ENCODE measurements at places on chromosomes 12 and 14.

DNA sequence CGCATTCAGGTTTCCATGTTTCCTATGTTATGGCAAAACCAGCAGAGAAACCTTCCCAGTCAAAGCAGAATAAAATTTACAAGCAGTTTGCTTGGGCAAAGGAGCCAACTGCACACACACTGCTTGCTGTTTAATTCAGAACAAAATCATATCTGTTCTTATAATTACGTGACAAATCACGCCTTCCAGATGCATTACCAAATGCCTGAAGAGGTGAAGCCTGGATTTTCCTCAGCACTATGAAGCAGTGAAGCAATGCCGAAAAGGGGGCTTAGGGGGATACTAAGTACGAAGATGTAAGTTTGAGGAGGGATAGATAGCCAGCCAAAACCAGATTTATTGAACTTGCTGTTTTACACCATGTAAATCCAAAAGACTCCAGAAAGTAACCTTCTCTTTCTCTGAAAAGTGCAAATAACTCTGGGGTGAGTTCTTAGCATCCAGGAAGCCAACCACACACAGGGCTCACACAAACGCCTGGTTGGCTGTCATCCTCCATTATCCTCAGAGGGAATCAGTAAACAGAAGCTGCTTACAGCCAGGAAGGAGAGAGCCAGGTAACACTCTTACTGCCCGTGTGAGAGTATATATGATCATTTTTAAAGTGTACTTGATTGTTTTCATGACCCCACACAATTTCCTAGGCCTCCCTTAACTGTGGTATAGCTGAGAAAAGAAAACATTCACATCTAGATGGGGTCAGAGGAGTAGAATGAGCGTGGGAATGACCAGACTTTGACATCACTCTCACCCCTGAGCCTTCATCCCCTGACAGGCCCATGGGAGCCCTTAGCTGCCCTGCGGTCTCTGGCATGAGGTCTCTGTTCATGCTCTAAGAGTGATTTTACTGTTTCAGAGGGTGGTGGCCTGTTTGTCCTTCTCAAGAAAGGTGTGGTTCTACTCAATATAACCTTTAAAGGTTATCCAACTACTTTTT is 442.5 kb downstream of the EGLN3 start:
- DNase-seq: no peak

GRCh38 chr14:57314396-57315089 is 45.8 kb downstream of the AP5M1 start:
- DNase-seq: no peak

- DNase-seq: no peak
These were observed at the start of gene VSIG10 for GRCh38 chr12:118103601-118104382. Gene VSIG10, minus strand, starts transcription at chr12:118104011. Its CDS starts 340 bp downstream, at chr12:118103671.

DNA sequence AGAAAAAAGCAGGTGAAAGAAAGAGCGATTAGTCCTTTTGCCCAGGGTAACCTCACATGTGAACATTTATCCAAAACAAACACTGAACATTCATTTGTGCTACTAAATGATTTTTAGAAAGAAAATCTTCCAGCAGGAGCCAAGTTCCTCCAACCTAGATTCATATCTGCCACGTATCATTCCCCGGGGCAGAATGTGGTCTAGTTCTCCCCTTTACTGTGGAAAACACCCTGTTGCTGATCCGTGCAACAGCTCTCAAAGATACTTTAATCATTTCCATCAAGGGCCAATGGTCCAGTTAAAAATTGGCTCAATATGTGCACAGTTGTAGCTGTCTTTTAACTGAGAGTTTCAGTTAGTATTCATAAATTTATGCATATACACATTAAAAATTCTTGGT is 479.1 kb downstream of the ATP23 start:
- DNase-seq: no peak

DNA sequence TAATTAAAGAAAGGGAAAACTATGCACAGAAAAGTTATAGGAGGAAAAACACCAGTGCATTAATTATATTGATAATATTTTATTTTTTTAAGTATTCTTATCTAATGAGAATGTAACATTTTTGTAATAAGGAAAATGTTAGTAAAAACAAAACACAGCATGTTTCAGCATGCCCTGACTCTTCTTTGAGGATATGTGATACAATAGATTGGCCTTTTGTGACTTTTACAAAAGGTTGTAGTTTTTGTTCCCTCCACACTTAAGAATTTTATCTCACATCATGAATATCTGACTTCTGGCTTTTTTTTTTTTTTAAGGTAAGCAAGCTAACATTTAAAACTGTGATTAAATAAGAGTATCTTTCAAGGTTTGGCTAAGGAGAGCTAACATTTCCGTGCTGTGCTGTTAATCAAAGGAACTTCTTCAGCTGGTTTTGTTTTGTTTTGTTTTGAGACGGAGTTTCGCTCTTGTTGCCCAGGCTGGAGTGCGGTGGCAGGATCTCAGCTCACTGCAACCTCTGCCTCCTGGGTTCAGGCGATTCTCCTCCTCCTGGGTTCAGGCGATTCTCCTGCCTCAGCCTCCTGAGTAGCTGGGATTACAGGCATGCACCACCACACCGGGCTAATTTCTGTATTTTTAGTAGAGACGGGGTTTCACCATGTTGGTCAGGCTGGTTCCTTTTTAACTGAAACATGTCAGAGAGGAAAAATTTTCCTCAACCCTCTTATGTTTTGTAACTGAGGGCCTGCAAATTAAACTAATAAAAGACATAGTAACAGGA is 30.8 kb upstream of the RESF1 start:
- no peak for DNase-seq

- no peak for DNase-seq
These were observed 46.3 kb downstream of the PTPRQ start for GRCh38 chr12:80490329-80490728.

GRCh38 chr12:45174595-45174994 is 41.3 kb upstream of the ANO6 start:
- DNase-seq: no peak

DNA sequence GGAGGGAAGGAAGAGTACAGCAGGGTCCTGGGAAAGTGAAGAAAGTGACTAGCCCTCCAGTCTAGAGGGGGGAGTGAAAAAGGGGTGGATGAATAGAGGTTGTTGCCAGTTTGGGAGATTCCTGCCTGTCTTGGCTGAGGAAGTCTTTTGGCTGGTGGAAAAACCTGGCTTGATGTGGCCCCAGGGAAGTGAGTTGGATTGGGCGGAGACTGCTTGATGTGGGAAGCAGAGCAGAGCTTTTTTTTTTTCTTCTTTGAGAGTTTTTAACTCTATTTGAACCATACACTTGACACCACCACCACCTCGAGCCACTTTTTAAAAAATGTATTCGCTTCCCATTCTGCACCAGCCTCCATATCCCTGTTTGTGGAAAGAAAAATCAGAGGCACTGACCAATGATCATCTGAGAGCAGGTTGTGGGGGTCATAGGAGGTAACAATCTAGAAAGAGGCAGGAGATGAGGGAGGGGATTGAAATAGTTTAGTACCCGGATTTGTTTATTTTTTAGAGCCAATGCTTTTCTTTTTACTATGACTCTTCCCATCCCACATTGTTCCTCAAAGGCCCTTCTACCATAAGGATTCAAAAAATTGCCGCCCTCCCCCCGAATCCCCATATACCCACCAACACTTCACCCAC is 690 bp upstream of the DTX3 start:
- DNase-seq: no peak

GRCh38 chr12:3961591-3961990 is 88.4 kb upstream of the PARP11 start:
- no peak for DNase-seq

GRCh38 chr12:46516933-46517578 is 144.5 kb upstream of the SLC38A2 start:
- DNase-seq: no peak

DNA sequence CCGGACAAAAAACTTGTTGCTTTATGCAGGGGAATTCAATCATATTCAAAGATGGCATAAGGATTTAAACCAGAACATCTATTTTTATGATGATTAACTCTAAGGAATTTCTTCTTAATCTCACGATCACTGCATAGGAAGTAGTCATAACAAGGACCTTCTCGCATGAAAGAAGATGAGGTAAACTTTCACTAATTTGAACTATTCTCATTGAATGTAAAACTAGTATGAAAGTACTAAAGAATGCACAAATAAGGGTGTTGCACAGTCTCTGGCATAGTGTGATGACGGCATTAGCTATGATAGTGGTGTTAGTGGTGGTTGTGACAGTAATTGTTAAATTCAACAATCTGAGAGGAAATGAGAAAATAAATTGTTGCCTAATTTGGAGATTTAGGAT is 280.0 kb downstream of the SLC6A15 start:
- no peak for DNase-seq

- no peak for DNase-seq
These were observed 80.6 kb upstream of the DAAM1 start for GRCh38 chr14:59107819-59108218.

DNA sequence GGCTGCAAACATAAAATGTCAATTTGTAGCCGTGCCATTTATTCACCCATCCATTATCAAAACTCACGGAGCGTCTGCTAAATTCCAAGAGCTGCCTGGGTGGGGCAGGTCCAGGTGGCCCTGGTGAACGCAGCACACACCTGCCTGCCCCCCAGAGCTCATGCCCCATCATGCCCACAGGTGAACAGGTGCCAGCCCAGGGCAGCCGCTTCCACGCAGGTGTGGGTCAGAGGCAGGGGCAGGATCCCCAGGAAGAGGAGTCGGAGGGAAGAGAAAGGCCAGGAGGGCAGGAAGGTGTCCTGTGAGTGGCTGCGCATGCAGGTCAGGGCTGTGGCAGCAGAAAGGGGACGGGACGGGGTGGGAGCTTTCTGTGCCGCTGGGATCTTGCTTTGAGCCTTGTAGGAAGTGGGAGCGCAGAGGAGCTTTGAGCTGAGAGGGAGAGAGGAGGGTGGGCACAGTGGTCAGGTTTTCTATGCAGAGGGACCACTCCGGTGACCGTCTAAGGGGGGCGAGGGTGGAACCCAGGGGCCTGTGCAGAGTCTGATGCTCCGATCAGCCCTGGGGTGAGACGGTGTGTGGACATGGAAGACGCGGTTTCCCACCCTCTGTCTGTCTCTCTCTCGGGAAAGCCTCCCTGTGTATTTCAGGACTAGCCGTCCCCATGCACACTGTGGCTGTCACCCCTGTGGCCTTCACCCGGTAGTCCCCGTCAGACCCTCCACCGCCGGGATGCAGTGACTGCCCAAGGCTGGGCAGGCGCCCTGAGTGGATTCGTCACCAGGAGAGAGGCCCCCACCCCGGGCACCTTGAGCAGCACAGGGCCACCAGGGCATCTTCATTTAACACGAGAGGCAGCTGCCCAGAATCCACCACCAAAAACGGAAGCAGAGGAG is 26.7 kb downstream of the GALNT9 start:
- DNase-seq: no peak

GRCh38 chr12:54561164-54561563 is 11.8 kb downstream of the PDE1B start:
- no peak for DNase-seq

GRCh38 chr12:47078733-47079467 is 521 bp upstream of the PCED1B start:
- peak; percentile 38 for DNase-seq

DNA sequence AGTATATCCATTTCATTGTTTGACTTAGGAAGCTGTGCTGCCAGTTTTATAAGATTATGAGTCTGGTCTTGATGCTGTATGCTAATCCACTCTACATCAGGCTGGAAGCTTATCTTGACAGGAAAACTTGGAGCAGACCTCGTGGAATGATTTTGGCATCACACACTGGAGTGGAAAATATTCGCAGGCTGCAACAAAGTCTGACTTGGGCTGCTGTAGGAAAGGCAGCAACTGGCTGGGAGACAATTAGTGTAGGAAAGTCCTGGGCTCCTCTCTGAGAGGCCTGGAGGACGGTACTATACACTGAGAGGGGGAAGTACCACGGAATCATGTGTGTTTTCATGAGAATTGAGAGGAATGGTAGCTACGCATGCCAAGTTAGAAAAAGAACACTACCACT is 383.7 kb downstream of the ETNK1 start:
- DNase-seq: no peak

DNA sequence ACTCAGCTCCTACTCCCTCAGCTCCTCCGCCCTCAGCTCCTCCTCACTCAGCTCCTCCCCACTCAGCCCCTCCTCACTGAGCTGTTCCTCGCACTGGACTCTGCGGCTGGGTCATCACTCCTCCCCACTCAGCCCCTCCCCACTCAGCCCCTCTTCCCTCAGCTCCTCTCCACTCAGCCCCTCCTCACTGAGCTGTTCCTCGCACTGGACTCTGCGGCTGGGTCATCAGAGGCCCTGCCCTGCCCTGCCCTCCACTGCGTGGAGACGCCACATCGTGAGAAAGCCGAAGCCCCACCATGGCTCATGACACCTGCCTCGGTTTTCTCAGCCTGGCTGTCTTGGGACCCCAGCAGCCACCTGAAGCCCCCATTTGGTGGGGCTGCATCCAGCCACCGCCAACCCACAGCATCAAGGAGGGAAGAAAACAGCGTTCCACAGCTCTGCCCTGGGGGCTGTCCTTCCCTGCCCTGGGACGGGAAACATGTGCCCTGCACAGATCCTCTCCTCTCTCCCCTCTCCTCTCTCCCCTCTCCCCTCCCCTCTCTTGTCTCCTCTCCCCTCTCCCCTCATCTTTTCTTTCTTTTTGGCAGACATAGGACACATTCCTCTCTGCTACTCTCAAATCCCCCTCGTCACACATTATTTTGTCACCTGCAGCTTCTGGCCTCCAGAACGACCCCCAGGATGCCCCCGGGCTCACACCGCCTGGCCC is 17.7 kb downstream of the NOC4L start:
- DNase-seq: no peak

- no peak for DNase-seq
These were observed 38.8 kb upstream of the TMCC3 start for GRCh38 chr12:94689002-94689645.

DNA sequence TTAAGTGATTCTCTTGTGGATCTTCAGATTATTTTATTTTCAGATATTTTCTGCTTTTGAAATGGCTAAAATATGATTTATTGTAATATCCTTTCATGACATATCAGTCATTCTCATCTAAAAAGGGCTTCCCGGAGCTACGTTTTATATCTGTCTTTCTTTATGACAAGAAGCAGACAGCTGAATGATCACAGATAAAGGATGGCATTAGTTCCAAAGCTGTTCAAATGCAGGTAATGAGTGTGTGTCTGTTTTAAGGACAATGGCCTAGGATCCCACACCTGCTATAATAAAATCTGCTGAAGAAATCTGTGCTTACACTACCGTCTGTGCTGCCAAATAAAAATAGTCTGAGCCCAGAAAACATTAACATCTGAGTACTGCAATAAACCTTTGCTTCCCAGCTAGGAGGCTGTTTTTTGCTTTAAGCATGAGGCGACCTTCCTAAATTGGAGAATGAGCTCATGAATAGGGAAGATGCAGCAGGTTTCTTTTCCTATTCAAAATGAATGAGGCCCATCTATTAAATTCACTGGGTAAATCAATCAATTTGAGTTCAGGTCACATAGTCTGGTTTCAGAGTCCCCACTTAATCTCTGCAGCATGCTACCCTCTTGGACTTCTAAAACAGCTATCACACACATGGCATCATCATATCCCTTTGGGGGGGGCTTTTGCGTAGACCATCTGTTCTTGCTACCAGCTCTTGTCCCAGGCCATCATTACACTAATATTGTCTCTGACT is 498.5 kb downstream of the NELL2 start:
- DNase-seq: no peak

GRCh38 chr12:131413006-131413405 is 297.9 kb upstream of the SFSWAP start:
- no peak for DNase-seq

GRCh38 chr12:65614259-65614889 is 209.9 kb upstream of the HMGA2 start:
- no peak for DNase-seq
